Stimulated activated CD4-positive, alpha-beta T cell treated with anti-CD3 and anti-CD28 coated beads, Interleukin-1b, Interleukin-23, amount 100 ng/mL, for 4 hours (primary cell): ENCODE measurements at places on chromosomes 13 and 19.

- DNase-seq: peak; percentile 26
These were observed 1.5 kb downstream of the IFNL4 start for GRCh38 chr19:39246951-39247669.

GRCh38 chr19:1645299-1645698 is 7.1 kb downstream of the TCF3 start:
- DNase-seq: no peak

GRCh38 chr19:13761423-13761822 is 2.9 kb upstream of the MRI1 start:
- no peak for DNase-seq

DNA sequence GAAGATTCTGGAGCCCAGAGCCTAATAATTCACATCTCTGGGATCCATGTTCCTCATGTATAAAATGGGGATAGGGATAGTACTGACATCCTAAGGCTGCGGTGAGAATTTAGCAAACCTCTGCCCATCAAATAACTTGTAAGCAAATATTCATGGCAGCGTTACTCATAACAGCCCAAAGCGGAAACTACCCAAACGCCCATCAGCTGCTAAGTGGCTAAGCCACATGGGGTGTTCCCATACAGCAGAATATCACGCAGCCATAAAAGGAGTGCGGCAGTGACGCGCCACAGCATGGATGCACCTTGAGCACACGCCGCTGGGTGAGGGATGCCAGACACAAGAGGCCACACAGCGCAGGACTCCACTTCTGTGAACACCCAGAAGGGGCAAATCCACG is 19.7 kb downstream of the VRK3 start:
- no peak for DNase-seq

- DNase-seq: peak; percentile 89
These were observed at the start of gene DDA1 for GRCh38 chr19:17309198-17309964. DDA1 (plus strand) TSS chr19:17309563; CDS start chr19:17309655, 92 bp downstream.

- no peak for DNase-seq
These were observed 448.9 kb downstream of the UQCRFS1 start for GRCh38 chr19:28764066-28764465.

- no peak for DNase-seq
These were observed 42.0 kb downstream of the LNX2 start for GRCh38 chr13:27578121-27579030.

DNA sequence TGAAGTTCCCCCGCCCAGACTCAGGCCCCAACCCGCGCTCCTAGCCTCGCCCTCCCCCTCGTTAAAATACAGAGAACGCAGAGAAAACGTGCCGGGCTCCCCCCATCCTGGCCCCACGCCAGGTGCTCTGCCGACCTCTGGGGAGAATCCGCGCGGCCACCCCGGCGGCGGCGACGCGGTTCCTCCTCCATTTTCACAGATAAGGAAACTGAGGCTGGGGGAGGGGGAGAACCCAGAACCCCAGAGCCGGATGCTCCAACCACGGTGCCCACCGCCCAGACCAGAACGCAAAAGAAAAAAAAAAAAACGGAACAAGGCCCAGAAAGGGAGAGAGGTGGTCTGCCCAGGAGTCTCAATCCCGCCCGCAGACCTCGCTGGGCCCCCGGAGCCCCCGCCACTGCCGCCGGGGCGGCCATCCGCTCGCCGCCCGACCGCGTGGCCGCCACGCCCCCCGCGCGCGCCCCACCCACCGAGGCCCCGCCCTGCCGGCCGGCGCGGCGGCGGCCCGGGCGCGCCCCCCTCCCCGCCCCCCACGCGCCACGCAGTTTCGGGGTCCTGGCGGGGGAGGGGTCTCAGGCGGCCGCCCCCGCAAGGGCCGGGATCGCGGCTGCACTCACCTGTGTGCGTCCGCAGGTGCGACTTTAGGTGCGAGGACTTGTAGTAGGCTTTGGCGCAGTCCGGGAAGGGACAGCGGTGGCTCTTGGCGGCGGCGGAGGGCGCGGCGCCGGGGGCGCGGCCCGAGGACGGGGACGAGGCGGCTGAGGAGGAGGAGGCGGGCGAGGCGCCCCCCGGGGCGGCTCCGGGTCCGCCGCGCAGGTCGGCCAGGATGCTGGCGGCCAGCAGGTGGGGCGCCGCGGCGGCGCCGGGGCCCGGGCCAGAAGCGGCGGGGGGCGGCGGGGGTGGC is 703 bp downstream of the KLF16 start:
- peak; percentile 66 for DNase-seq

GRCh38 chr13:47457626-47458025 is 543.4 kb downstream of the SUCLA2 start:
- DNase-seq: no peak

DNA sequence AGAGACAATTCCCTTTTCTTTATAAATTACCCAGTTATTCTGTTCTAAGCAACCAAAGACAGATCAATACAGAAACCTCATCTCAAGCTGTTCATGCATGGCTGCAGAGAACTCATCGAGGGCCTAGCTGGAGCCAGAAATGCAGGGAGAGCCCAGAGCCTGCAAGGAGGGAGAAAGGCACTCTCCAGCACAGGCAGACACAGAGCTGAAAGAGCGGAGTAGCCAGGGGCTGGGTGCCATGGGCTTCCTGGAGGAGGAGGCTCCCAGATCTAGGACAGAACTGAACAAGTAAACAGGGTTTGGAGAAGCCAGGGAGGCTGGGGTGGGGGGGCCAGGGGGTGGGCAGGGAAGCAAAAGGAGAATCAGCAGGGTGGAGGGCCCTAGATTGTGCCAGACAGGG is 144.2 kb upstream of the ZNF507 start:
- DNase-seq: no peak

DNA sequence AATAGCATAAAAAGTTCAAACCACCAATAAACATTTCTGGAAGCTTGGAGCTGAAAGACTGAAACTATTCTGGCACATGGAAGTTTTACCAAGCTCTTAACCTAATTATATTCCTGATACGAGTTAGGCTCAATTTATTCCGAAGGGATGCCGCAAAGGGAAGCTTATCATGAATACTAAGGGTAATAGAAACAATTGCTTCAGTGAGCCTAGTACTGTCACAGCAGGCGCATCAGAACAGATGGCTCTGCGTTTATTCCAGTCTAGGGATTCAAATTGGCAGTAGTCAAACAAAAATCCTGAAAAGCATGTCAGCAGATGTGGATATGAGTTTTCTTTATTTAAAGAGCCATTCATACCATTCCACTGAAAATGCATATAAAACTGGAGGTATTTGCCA is 779.5 kb downstream of the GPC5 start:
- no peak for DNase-seq

DNA sequence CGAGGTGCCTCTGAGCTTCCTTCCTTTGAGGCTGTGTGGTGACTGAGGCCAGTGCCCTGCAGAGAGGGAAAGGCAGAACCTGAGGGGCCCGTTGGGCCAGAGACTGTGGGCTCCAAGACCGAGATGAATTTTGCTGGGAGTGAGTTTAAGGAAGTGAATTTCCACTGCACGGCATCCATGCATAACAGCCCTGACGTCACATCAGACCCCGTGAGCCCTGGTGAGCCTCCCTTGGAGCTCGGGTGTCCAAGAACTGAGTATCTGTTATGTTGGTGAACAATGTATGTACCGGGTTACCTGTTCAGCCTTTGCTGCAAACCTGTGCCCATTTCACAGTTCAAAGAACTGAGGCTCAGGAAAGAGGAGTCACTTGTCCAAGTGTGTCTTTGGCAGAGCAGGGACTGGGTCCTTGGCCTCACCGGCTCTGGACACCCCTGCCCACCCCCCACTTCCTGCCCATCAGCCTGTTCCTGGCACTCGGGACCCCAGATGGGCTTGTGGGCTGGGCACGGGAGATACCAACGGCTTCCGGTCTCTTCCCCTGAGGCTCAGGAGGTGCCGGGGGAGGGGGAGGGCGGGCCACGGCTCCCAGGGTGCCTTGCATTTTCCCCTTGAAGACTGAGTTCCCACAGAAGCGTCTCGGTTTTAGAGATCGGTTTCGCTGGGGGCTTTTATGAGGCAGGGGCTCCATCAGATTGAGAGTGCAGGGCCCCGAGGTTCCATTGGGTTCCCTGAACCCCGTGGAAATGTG is 33.7 kb downstream of the NFILZ start:
- DNase-seq: no peak

GRCh38 chr19:56748378-56748777 is 76.8 kb upstream of the ZNF835 start:
- DNase-seq: no peak

- DNase-seq: no peak
These were observed 17.1 kb downstream of the COL4A2 start for GRCh38 chr13:110324026-110324749.
